ENCODE measurements at places on chromosomes 16 and 17.

- DNase-seq, result no peak
Observed at GRCh38 chr17:72125226-72125651, 4.4 kb downstream of the SOX9 start.

- DNase-seq, result no peak
Observed at GRCh38 chr17:71114911-71115668, 945.8 kb downstream of the KCNJ2 start.

GRCh38 chr17:8892338-8892690 lies 24.8 kb upstream of the PIK3R6 start:
- DNase-seq, result no peak

GRCh38 chr17:39239640-39240314 lies 14.0 kb upstream of the STAC2 start:
- peak; percentile 61 for DNase-seq

DNA sequence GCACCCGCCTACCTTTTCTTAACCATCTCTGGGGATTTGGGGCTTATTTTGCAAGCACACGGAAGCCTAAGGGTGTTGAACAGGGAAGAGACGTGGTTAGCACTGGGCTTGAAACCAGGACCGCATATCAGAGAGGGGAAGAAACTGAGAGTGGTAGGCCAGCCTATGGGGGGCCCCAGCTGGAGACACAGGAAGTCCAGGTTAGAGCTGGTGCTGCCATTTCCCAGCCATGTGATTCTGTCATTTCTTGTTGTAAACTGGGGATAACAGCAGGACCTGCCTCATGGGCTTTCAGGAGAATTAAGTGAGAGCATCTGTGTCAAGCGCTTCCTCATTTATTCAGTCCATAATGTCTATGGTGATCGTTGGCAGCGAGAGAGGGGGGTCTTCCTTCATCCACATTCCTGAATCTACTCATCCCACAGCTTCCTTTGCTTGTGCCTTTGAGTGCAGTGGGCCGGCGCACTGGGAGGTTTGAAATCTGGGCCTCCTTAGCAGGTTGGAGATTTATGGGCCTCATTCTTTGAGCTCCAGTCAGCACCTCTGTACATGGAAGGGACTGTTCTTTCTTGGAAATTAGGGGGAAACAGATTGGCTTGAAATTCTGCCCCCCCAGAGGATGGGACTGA lies 20.1 kb downstream of the NKD1 start:
- no peak for DNase-seq

DNA sequence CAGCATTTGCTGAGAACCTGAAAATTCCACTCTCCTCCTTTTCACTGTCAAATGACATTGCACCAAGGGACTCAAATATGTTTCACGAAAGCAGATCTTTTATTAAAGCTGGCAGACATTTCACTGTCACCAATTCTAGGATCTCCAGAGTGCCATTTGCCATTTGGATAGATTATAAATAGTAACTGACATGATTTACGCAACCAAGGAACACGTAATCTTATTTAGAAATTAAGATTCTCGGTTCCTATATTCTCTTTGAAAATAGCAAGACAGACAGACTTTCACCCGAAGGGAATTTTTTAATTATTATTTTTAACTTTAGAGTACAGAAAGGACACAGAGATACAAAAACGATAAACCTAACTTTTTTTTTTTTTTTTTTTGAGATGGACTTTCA lies 49.6 kb downstream of the ANKFY1 start:
- no peak for DNase-seq

DNA sequence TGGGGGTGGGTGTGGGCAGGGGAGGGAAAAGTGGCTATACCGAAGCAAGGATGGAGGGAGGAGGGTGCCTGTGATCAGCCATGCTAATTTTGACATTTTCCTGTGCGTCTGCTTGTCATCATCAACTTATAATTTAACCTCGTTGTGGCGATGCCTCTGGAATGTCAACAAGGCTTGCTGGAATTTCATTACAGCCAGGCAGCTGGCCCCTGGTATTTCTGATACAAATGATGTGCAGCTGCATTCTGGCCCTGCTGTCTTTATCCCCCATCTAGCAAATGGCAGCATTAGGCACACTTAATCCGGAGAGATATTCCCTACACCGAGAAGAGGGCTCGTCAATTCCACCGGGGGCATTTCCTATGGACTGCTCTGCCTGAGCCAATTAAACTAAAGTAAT lies 278.3 kb upstream of the CCL2 start:
- DNase-seq, result no peak

- no peak for DNase-seq
Observed at GRCh38 chr17:32697728-32698625, 178.9 kb downstream of the MYO1D start.

DNA sequence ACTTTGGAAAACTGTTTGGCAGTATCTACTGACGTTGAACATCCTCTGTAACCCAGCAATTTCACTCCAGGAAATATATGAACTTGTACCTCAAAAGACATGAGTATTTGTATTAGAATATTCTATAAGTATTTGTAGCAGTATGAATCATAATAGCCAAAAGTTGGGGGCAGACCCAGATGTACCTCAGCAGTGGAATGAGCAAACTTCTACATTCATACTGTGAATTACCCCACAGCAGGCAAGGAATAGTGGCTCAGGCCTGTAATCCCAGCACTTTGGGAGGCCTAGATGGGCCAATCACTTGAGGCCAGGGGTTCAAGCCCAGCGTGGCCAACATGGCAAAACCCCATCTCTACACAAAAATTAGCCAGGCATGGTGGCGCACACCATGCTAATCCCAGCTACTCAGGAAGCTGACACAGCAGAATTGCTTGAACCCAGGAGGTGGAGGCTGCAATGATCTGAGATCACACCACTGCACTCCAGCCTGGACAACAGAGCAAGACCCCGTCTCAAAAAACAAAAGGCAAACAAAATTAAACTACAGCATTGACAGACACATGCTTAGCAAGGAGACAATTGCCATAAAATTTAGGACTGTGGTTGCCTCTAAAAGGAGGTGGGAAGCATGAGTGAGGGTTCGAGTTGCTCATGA lies 11.2 kb upstream of the HELZ start:
- no peak for DNase-seq

GRCh38 chr17:81252326-81252986 lies 13.3 kb downstream of the NDUFAF8 start:
- no peak for DNase-seq

- DNase-seq, result no peak
Observed at GRCh38 chr16:55146966-55147365, 177.0 kb upstream of the IRX6 start.

DNA sequence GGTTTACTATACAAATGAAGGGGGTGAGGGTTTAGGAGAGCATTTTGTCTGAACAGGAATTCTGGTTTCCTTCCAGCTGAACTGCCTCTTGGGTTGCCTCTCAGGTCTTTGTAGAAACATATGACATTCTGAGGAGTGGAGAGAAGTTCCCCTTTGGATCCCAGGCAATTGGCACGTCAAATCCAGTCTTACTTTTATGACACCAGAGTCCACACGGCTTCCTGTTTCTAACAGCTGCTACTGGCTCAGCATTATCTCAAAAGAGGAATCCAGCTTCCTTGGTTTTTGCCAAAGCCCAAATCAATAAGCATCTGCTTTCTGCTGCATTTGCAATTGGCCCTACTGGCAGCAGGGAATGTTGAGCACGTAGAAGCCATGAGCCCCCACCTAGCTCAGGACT lies 97.6 kb upstream of the FAM20A start:
- no peak for DNase-seq

DNA sequence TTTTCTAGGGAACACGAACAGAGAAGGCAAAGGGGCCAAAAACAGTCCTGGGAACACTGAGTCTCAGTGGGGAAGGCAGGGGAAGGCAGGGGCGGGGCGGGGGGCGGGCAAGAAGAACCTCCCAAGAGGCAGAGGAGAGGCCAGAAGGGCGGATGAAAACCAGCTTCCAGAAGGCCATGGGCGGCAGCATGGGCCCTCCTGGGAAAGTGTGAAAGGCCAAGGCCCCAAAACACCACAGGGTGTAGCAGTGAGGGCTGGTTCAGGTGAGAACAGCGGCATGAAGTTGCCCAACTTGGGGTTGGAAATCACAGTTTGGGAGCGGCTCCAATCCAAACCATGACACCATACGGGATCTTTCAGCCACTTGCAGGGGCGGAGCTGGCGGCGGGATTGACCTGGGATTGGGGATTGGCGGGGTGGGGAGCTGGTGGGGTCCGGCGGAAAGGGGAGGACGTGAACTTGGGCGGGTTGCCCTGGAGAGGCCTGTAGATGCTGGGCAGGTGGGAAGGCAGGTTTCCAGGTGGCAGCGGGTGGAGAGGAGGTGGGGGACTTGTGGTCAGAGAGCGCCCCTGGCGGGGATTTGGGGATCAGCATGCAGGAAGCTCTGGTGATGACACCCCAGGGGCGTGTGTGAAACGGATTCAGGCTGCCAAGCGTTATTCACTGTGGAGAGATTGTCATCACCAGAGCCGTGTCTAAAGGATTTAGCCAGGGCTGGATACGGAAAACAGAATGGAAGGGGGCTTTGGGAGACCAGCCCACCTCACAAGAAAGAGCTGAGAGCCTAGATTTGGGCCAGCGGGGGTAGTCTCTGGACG lies 80.9 kb downstream of the ARHGAP23 start:
- DNase-seq, result peak; percentile 71

DNA sequence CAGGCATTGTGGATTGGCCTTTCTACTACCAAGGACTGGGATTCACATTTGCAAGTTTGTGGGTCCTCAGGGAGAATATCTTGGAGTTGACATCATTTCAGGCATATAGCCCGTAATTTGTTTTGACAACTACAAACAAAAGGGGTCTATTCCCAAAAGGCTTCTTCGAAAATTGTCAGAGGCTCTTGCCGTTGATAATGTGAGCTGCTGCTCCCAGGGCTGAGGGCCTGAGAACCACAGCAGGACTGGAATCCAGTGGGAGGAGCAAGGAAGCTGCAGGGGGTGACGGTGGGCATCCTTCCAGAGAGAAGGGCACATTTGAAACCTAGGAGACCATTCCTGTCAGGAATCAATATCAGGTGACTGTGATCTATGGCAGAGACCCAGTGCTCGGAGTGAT lies 761.6 kb upstream of the RBFOX1 start:
- no peak for DNase-seq

DNA sequence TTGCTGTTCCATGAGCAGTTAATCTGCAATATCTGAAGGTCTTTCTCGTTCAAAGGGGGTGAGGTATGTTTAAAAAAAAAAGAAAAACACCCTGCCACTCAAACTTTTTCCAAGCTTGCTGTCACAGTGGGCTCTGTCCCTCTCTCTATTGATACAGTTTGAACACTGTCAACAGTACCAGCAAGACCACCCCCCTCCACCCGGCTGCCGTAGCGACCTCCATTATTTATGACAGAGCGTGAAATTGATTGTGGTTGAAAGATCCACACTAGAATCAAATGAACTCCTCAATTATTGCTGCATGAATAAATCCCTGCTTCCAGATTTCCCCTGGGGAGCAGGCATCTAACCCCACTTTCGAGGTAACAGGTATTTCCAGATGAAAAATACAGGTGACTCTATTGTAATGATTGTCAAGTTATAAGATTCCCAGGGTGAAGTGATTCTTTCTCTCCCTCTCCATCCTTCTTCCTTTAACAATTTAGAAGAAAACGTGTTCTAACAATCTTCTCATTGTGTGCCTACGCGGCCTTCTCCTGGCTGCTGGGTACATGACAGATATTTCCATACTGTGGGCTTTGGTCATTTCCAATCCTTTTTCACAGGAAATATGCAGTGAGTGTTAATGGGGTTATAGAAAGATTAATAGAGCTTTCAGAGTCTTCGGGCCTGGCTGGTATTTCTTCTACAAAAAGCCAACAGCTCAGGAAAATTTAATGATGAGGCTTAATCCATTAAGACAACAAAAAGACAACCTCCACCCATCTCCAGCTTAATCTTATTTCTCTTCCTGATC lies 135.7 kb upstream of the C16orf82 start:
- no peak for DNase-seq

- DNase-seq, result no peak
Observed at GRCh38 chr17:51587516-51587915, 327.2 kb downstream of the UTP18 start.

- DNase-seq, result no peak
Observed at GRCh38 chr16:66927918-66928649, 2.7 kb upstream of the RRAD start.

DNA sequence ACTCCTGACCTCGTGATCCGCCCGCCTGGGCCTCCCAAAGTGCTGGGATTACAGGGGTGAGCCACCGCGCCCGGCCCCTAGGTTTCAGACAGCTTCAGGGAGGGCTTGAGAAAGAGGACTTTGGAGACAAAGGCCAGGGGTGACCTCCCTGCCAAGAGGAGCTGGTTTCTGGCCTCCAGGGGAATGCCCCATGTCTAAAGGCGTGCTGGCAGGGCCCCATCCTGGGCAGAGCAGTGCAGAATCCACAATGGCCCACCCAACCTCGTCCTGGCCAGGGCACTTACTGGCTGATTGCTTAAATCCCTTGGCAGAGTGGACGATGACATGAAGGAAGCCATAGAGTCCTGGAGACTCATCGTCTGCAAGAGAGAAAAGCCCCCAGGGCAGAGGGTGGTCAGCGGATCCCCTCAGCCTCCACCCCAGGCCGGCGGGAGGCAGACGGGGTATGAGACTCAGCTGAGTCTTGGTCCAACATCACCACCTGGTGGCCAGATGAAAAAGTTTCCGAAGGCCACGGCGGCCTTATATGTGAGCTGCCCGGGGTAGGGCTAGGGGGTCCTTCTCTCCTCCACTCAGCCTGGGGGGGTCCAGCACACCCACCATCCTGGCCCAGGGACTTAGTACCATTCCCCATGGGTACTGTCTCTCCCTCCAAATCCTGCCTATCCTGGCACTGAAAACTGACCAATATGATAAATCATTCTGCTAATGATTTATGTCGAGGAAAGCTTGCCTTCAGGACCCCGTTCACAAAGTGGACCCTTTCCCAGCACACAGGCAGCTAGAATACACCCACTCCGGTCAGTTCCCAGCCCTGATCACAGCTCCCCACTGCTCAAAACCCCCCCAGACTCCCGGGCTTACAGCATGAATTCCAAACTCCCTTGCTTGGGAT lies 59.1 kb downstream of the TIMM22 start:
- DNase-seq, result no peak

GRCh38 chr16:23941963-23942564 lies 106.3 kb downstream of the PRKCB start:
- no peak for DNase-seq

- no peak for DNase-seq
Observed at GRCh38 chr17:74635418-74635817, 11.9 kb upstream of the CD300E start.
